Fibroblast of skin of left quadriceps (primary cell): ENCODE measurements at places on chromosomes 4 and X.

- DNase-seq: no peak
Observed at GRCh38 chr4:56689201-56689969, 8.3 kb upstream of the HOPX start.

- no peak for DNase-seq
Observed at GRCh38 chr4:10051517-10052135, 30.3 kb upstream of the SLC2A9 start.

DNA sequence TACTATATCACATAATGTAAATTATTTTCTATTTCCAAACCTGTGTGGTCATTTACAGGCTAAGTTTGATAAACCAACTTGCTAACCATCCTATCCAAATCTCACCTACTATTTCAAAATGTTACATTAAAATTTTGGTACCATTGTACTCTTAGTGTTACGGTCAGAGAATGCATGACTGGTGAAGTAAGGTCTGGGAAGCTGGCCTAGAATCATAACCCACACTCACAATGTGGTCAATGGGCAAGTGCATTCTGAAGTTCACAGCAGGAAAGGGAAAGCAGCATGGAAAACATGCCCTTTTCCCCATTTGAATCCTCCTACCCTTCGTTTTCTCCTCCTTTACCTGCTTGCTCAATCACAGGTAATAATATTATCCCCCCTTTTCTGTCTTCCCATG lies 54.4 kb downstream of the PPP3CA start:
- DNase-seq: no peak

DNA sequence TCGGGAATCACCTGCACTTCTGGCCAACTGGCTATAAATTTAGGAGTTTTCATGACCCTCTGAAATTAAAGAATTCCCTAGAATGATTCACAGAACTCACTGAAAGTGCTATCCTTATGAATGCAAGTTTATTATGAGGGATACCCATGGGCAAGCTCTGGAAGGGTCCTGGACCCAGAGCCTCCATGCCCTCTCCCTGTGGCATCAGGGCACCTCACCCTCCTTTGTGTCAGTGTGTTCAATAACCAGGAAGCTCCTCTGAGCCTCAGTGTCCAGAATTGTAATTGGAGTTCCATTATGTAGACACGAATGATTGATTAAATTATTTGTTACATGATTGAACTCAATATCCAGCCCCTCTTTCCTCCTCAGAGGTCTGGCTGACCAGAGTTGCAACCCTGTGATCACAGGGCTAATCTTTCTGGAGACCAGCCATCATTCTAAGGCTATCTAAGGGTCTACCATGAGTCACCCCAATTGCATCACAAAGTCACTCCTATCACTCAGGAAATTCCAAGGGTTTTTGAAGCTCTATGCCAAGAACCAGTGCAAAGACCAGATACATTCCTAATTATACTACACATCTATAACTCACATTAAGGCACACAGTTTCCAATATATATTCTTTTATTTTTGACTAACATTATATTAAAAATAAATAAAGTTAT lies 8.9 kb downstream of the ANXA3 start:
- DNase-seq: peak; percentile 75

DNA sequence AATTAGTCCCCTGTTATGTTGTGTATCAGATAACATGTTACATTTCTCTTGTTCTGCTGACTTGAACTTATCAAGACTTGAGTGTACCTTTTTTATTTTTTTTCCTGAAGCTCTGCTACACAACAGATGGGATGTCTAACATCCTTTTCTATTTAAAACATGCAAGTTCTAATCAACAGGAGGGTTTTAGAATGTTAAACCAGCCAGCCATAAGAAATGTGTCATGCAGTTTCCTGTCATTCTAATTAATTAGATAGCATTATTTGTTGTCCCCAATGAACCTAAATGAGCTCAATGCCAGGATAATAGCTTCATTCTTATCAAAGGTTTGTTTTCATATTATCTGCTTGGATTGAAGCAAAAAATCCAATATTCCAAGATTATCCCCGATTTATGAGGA lies 958.2 kb downstream of the PCDH7 start:
- DNase-seq: no peak

- DNase-seq: no peak
Observed at GRCh38 chr4:82457266-82457665, 26.9 kb downstream of the ENOPH1 start.

DNA sequence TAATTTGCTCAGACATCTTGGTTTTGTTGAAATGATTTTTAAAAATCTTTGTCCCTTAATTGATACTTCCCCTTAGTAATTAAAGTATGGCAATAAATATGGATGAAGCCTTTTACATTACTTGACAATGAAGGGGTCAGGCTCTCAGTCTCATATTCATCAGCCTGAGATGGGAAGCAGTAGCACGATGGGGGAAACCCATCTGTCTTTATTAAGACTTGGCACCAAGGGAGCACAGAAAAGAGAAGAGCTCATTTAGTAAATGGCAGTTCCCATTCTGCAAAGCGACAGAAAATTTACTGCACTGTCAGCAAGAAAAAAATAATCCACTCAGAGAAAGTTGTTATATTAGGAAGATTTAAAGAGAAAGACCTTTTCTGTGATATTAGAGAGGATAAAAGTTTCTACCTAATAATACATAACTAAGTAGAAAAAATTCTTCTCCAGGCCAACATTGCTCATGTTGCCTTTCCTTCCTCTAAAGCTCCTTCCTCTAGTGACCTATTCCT lies 7.9 kb upstream of the SERTM2 start:
- no peak for DNase-seq

DNA sequence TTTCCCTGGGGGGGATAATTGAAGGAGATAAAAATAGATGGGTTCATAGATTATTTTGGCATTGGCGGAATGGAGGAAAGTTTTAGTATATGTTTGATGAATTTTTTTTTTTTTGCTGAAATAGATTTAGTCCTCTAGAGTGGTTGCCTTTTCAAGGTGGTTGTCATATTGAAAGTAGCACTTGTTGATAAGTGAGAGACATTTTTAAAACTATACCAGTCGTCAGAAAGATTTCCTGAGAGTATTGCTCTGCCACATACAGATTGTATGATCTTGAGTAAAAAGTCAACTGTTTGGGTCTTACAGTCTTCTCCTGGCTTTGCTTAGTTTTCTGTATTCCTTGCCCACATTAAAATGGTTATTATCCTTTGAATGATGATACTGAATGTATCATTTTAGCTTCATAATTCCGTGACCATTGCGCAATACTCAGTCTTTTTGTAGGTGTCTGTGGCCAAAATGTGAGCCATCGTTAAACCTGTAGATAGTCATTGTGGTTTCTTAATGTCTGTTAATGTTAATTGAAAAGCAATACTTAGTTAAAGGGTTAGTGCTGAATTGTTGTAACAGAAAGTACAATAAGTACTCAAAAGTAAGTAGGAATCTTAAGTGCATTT lies 7.1 kb downstream of the SMARCAD1 start:
- DNase-seq: no peak

GRCh38 chr4:13694256-13694655 lies 66.7 kb upstream of the BOD1L1 start:
- no peak for DNase-seq

GRCh38 chr4:160580581-160580980 lies 1477.7 kb downstream of the RAPGEF2 start:
- no peak for DNase-seq

DNA sequence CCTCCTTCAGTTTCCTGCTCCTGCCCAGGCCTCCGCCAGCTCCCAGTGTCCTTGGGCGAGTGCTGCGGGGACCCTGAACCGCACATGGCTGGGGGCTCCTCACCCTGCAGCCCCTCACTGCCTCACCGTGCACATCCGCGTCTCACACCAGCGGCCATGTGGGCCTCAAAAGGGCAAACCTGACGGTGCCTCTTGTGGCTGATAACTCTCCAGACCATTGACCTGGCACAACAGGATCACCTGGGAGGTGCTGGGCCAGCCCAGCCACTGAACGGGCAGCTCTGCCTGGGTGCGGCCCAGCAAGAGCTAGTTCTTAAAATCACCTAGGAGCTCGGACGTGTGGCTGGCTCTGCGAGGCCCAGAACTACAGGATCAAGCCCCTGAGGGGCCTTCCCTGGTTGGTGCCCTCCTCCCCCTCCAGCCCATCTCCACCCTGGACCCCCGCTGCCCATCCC lies 4.1 kb upstream of the S100P start:
- DNase-seq: no peak
